Stimulated activated CD8-positive, alpha-beta memory T cell treated with anti-CD3 and anti-CD28 coated beads, Interleukin-4, amount 100 ng/mL, for 48 hours (primary cell): ENCODE measurements at places on chromosomes 5 and 9.

DNA sequence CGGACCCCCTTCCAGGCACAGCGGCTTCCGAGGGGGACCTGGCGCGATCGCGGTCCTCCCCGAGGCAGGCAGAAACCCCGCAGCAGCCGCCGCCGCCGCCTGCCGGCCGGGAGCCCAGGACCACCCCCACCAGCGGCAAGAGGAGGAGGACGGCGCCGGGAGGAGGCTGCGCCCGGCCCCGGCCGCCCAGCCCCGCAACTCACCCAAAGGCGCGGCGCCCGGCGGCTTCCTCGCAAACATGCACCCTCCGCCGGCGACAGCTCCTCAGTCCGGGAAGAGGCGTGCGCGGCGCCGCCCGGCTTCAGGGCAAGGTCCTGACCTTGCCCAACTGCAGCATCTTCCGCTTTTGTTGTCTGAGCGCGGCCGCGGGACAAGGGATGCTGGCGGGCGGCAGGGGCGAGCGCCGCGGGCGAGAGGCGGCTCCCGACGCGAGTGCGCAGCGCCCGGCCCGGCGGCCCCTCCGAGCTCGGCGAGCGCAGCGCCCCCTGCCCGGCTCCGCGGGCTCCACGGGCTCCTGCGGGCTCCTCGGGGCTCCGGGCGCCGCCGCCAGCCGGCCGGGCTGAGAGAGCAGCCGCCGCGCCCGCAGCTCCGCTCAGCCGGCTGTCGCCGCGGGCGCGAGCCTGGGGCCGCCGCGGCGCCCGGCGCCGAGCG, 507 bp downstream of the CTNND2 start:
- no peak for DNase-seq

DNA sequence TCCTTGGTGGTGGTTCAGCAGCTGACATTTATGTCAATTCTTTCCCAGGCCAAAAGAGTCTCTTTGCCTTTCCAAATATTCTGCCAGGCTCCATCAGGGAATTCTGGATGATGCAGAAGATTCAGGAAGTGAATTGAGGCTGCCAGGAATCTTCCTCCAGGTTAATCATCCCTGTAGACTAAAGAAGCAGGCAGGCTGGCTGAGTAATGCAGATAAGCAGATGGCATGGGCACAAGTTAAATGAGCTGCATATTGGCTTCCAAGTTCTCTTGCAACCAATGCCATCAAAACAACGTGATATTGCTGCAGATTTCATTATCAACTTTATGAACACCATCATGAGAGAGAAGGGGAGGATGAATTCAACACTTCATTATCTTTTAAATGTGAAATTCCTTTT, 324.5 kb downstream of the KCNN2 start:
- no peak for DNase-seq

- no peak for DNase-seq
These were observed 56.5 kb downstream of the ANKRD33B start for GRCh38 chr5:10620346-10620745.

GRCh38 chr5:127406326-127407121, 110.9 kb upstream of the PRRC1 start:
- no peak for DNase-seq

DNA sequence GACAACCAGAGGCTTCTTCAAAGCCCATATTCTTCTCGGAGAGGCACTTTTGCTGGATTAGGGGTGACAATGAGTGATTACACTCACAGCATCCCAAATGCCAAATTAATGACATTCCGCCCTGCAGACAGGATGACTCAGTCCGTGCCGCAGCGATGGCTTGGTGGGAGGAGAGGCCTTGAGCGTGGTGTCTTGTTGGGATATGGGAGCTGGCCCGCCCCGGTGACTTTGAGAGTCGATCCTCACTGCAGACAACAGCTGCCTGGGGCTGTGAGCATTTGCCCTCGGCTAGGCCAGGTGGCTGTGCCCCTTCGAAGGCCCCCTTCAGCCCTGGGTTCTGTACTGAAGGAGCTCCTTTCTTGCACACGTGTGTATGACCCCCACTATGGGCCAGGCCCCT, 29.8 kb downstream of the OLFM1 start:
- no peak for DNase-seq

DNA sequence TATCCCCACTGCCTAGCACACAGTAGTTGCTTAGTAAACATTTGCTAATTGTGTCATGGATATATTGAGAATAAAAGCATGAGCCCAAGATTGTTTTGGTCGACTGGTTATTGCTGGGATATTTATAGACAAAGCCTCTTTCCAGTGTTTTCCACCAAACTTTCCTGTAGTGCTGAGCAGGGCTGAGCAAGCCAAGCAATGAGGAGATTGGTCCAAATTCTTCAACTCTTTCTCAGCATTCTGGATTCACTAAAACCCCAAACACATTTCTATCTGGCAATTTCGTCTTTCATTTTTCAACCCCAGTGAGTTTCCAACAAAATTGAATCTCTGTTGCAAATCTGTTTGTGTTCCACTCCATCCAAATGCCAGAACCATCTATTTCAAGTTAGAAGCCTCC, 31.9 kb upstream of the TARS1 start:
- no peak for DNase-seq

DNA sequence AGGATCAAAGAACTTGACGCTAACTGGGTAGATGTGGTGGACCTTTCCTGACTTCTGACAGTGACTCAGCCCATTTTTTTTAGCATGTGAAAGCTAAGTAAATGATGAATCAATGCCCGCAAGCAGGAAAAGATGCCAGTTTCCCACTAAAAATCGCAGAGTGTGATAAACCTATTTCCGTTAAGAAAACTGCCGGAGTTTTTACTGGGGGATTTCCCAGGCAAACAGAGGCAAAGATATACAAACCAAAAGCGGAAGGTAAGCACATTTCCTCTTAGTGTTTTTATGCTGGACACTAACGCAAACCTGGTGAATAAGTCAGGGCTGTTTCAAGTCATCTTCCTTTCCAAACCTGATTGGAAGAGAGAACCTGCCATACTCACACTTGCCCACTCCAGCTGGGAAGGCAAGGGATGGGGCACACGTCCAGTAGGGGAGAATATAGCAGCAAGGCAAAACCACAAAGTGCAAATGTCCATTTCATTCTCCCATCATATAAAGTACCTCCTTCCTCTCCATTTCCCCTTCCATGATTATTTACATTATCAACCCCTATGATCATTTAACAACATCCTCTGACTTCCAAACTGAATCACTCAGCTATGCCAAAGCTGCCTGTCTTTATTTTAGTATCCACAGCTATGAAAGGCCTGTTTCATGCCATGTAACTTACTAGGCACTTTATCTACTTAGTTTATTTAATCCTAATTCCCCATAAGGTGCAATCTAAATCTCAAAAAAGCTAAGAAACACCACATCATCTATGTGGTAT, 349.7 kb upstream of the RFX3 start:
- no peak for DNase-seq

DNA sequence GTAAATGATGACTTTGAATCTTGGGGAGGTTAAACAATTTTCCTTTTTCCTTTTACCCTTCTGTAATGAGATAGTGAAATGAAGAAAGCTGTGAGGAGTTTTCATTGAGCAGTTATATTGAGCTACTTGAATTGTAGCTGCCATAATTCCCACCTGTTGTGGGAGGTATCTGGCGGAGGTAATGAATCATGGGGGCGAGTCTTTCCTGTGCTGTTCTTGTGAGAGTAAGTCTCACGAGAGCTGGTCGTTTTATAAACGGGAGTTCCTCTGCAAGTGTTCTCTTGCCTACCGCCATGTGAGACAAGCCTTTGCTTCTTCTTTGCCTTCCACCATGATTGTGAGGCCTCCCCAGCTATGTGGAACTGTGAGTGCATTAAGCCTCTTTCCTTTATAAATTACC, 258.4 kb downstream of the FER start:
- no peak for DNase-seq

- no peak for DNase-seq
These were observed 30.9 kb downstream of the PRRT1B start for GRCh38 chr9:131575946-131576853.
